H1 (cell line): ENCODE measurements at places on chromosomes 7 and 10.

- no peak for DNase-seq
- H3K27me3 ChIP-seq = no peaks in the 10 kb centered on the region
- no peak overlapping the region for H3K27ac ChIP-seq
- no peak overlapping the region for H3K4me3 ChIP-seq
Observed at GRCh38 chr7:80593869-80594586, 44.4 kb upstream of the CD36 start.

- H3K4me1 ChIP-seq = peaks cover 6% of the 10 kb centered on the region
- no peak overlapping the region for H3K27ac ChIP-seq
- H3K36me3 ChIP-seq = peaks cover 8% of the 10 kb centered on the region; the same call in 1 of the 2 replicates
- DNase-seq = no peak
- no peak overlapping the region for H3K4me3 ChIP-seq
- no peaks in the 10 kb centered on the region for H3K27me3 ChIP-seq
Observed at GRCh38 chr10:79116801-79117723, 48.3 kb downstream of the ZMIZ1 start.

- H3K4me3 ChIP-seq = no peak overlapping the region
- H3K4me1 ChIP-seq = no peaks in the 10 kb centered on the region
- H3K27me3 ChIP-seq = no peaks in the 10 kb centered on the region
- no peak for DNase-seq
Observed at GRCh38 chr10:30963992-30964930, 67.4 kb downstream of the ZNF438 start.

DNA sequence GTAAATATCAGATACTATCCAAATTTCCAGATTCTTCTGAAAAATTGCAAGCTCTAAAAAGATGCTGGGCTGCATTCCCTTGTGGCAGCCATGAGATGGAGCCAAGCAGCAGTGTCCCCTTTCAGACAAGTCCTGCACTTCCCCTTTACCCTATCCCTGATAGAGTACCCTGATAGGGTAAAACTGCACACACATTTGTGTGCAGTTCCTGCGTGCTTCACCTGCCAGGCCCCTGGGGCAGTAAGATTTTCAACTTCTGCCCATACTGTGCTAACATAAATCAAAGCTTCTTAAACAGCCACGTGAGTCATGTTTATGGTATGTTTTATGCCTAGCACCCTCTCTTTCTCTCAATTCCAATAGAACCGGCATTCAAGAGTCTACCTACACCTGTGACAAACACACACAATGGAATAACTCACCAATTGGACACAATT is 52.2 kb downstream of the IFIT5 start:
- no peak for DNase-seq
- H3K27ac ChIP-seq = no peak overlapping the region
- no peaks in the 10 kb centered on the region for H3K4me1 ChIP-seq
- no peaks in the 10 kb centered on the region for H3K27me3 ChIP-seq
- H3K4me3 ChIP-seq = no peak overlapping the region

DNA sequence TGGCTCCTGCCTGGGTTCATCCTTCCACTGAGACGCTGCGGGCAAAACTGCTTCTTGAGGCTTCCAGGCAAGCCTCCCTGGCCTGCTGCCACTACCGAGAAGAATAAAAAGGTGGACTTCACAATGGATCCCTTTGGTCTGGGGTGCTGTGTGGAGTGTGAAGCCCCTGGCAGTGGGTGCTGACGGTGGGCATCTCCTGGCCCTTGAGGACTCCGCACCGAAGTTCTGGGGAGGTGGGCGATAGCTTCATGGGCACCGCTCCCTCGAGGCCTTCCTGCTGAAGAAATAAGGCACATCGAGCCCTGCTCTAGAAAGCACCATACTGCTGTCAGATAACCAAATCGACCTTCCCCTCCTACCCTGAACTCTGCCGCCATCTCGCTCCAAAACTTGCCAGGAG is 106.6 kb upstream of the CTBP2 start:
- no peak overlapping the region for H3K4me3 ChIP-seq
- no peak for DNase-seq
- H3K27ac ChIP-seq = no peak overlapping the region

DNA sequence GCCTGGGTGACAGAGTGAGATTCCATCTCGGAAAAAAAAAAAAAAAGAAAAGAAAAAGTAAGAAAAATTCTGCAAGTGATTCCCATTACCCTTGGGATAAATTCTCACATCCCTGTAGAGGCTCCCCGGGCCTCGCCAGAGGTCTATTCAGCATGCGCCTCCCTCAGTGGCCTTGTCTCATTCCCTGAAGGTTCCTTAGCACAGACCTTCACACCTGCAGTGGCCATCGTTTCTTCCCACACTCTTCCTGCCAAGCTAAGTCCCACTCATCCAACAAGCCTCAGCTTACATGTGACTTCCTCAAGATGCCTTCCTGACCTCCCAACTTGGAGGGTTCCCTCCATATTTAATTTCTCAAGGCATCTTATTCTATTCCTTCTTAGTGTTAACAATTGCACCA is 20.9 kb upstream of the BAG3 start:
- no peak overlapping the region for H3K27ac ChIP-seq
- no peak overlapping the region for H3K4me3 ChIP-seq
- H3K36me3 ChIP-seq = no peaks in the 10 kb centered on the region
- DNase-seq = no peak
- H3K27me3 ChIP-seq = no peaks in the 10 kb centered on the region
- H3K4me1 ChIP-seq = no peaks in the 10 kb centered on the region

DNA sequence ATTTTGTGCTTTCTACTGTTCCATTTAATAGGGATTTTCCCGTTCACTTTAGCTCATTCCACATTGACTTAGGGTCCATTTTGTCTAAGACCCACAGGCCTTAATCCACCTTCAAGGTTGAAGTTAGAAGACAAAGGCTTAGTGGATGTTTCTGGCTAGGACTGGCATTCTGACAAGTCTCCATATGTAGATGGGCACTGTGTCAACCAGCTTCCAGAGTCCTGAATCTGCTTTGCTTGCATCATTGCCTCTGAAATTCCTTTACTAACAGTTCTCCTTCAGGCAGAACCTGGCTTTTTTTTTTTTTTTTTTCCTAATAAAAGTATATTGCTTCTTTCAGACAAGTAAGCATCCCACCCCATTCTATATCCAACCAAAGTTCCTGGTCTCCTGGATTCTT is 69.6 kb upstream of the PDCD4 start:
- no peaks in the 10 kb centered on the region for H3K27me3 ChIP-seq
- H3K36me3 ChIP-seq = no peaks in the 10 kb centered on the region
- no peak overlapping the region for H3K4me3 ChIP-seq
- no peak for DNase-seq

- H3K4me3 ChIP-seq = peak overlapping the region; percentile 81
- H3K27me3 ChIP-seq = no peaks in the 10 kb centered on the region
- H3K4me1 ChIP-seq = no peaks in the 10 kb centered on the region; the same call in 1 of the 2 replicates
- peak; percentile 79 for DNase-seq
- no peaks in the 10 kb centered on the region for H3K36me3 ChIP-seq
Observed at GRCh38 chr7:77799078-77799964, 748 bp downstream of the PHTF2 start.

DNA sequence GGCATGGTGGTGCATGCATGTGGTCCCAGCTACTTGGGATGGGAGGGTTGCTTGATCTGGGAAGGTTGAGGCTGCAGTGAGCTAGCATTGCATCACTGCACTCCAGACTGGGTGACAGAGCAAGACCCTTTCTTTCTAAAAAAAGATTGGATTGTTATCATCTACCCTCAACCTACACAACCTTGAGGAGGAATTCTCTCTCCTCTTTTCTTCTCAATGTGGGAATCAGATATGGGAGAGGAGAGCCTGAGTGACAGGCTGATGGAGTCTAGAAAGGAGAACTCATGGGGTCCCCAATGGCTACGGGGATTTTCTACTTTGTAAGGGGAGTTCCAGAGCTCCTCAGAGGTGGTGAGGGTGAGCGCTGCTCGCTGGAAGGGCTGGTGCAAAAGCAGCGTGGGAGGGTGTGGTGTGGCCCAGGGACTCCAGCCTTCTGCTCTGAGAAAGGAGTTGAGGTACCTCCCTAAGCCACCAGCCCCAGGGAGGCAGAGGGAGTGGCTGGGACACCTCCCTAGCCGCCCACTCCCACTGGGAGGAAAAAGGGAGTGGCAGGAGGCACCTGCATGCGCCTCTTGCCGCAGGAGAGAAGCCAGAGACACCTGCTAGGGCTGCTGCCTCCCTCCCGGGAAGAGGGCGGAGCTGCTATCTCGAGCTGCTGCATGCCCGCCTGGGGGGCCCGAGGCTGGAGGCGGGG is 48.4 kb downstream of the GATA3 start:
- H3K27ac ChIP-seq = no peak overlapping the region
- peaks cover 7% of the 10 kb centered on the region; the same call in 1 of the 2 replicates for H3K4me1 ChIP-seq
- no peak overlapping the region for H3K4me3 ChIP-seq
- DNase-seq = no peak
- H3K27me3 ChIP-seq = no peaks in the 10 kb centered on the region

DNA sequence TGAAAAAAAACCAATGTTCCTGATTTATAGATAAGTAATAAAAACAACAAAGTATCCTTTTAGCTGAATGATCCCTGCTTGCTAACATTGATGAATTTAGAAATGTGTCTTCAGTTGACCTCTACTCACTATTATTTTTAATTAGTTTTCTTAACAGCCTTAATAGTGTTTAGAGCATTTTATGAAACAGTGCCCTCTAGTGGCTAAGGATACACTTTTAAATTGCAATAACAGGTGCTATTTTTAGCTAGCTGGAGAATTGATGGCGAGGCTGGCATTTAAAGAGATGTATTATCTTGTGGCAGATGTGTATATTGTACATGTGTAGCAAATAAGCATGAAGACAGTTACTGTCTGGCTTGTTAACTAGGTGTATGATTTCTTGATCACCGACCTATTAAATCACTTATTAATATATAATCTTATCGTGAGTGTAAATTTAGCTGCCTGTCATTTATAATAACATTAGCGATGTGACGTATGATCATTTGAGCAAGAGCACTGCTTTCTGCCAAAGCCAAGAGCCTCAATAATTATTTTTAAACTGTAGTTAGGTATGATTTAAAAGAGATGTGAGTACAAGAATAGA is 451.9 kb downstream of the DPP6 start:
- DNase-seq = no peak
- H3K27ac ChIP-seq = no peak overlapping the region
- H3K27me3 ChIP-seq = no peaks in the 10 kb centered on the region
- H3K4me1 ChIP-seq = no peaks in the 10 kb centered on the region
- H3K4me3 ChIP-seq = no peak overlapping the region
- H3K36me3 ChIP-seq = no peaks in the 10 kb centered on the region

GRCh38 chr7:75796420-75796819 is 17.2 kb downstream of the CCL24 start:
- H3K27ac ChIP-seq = no peak overlapping the region
- no peak overlapping the region for H3K4me3 ChIP-seq
- H3K36me3 ChIP-seq = no peaks in the 10 kb centered on the region; the same call in 1 of the 2 replicates

DNA sequence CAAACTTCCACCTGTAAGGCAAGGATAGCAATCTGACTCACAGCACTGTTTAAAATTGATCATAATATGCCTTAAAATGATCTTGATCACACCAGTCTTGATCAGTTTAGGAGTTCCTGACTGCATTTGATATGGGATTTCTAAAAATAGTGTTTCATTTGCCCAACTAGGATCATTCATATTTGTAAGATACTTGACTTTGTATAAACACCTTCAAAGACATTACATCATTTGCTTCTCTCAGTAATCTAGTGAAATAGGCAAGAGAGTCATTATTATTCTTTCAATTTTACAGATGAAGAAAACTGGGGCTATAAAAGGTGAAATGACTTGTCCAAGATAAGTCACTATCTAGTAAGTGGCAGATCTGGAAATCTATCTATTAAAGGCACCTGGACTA is 521.1 kb downstream of the GATA3 start:
- H3K36me3 ChIP-seq = no peaks in the 10 kb centered on the region
- no peak overlapping the region for H3K27ac ChIP-seq
- H3K27me3 ChIP-seq = no peaks in the 10 kb centered on the region
- no peak for DNase-seq

GRCh38 chr7:1706721-1707613 is 36.9 kb downstream of the ELFN1 start:
- H3K4me3 ChIP-seq = no peak overlapping the region
- H3K27ac ChIP-seq = no peak overlapping the region
- no peaks in the 10 kb centered on the region for H3K36me3 ChIP-seq
- H3K27me3 ChIP-seq = peaks cover 7% of the 10 kb centered on the region; the same call in 1 of the 2 replicates
- peaks cover 5% of the 10 kb centered on the region for H3K4me1 ChIP-seq

DNA sequence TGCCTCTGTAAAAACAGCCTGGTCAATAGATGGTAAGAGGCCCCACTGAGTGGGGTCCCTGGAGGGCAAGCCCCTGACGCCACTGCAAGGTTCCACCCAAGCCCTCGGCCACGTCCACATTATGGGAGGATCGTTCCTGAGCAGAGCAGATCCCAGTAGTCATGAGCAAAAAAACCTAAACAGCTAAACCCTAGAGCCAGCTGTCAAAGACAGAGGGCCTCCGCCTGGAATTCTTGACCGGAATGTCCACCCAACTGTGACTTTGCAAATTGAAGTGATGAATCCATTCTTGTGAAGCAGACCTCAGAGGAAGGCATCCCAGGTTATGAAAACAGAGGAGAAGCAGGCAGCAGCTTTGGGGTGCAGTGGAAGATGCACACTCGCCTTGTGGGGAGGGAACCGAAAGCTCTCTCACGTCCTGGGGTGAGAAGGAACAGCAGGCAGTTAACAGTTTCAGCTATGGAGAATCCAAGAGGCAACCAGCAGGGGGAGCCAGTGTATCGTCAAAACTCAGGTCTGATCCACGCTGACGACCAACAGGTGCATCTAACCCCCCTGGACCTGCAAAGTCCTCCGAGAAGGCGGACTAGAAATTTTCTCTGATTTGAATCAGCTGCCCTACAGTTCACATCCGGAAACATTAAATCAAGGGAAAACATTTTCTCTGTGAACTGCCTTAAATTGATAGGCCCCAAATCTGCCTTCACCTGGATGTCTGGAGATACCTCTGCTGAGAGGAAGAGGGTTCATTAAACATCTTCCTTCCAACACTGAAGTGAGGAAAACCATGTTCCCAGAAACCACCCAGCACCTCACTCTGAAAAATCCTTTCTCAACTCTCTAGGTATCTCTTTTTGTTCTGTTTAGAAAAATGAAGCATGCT is 139.1 kb upstream of the PFKP start:
- H3K4me3 ChIP-seq = no peak overlapping the region
- H3K27ac ChIP-seq = no peak overlapping the region
- H3K4me1 ChIP-seq = peaks cover 3% of the 10 kb centered on the region
- DNase-seq = peak; percentile 95
- no peaks in the 10 kb centered on the region for H3K36me3 ChIP-seq

DNA sequence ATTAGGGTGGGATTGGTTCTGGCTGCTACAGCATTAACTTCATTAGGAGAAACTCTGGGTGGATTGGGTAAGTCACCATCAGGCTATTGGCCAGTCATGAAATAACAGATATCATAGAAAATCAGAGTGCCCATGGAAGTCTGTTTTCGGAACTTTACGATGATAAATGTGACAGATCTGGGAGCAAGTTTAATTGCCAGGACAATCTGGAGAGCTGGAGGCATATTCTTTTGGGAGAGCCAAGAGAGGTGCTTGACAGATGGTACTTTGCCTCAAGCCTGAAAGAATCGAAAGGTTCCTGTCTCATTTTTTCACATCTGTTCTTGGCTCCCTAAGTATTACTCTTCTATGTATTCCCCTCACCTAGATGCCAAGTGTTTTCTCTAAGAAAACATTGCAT is 369.9 kb downstream of the CNTNAP2 start:
- no peaks in the 10 kb centered on the region for H3K27me3 ChIP-seq
- H3K27ac ChIP-seq = no peak overlapping the region
- no peak for DNase-seq
- H3K36me3 ChIP-seq = no peaks in the 10 kb centered on the region

GRCh38 chr10:30577048-30577447 is 52.5 kb downstream of the LYZL2 start:
- no peaks in the 10 kb centered on the region for H3K27me3 ChIP-seq
- H3K27ac ChIP-seq = no peak overlapping the region
- H3K4me3 ChIP-seq = no peak overlapping the region
- no peaks in the 10 kb centered on the region for H3K4me1 ChIP-seq
- no peak for DNase-seq

- no peaks in the 10 kb centered on the region for H3K36me3 ChIP-seq
- H3K4me3 ChIP-seq = no peak overlapping the region
- DNase-seq = no peak
- no peaks in the 10 kb centered on the region for H3K4me1 ChIP-seq
- H3K27ac ChIP-seq = no peak overlapping the region
Observed at GRCh38 chr10:118455181-118455695, 113.1 kb upstream of the FAM204A start.
